ENCODE measurements at places on chromosomes 16 and 17.

DNA sequence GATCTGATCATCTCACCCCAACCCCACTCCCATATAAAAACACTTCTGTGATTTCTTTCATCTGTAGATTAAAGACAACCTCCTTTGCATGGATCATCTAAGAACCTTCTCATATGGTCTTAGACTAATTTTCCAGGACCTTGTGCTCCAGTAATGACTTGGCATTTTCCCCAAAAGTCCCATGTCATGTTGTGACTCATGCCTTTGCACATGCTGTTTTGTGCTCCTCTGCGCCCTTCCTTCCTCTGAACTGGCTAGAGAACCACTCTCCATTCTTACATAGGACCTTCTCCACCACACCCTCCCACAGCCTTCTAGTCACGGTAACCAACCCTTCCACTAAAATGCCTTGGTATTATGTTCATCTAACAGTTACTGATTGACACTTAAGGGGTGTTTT is 99.5 kb upstream of the AXIN2 start:
- DNase-seq: peak; percentile 61

DNA sequence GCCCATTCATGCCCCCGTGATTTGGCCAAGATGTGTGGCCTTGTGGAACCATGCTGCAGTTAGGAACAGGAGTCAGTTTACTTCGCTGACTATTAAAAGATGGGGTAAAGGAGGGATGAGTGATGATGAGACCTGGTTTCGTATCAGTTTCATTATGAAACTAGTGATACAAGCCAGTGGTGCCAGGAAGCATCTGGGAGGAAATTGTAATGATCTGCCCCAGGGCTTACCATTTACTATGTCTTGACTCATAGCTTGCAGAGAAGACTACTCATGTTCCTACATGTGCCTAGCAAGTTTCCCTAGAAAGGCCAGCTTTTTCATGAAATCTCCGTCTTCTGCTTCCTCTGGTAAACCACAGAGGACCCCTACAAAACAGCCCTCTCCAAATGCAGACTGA is 23.2 kb downstream of the CDH3 start:
- no peak for DNase-seq

GRCh38 chr17:10875430-10875851 is 37.6 kb upstream of the PIRT start:
- no peak for DNase-seq

DNA sequence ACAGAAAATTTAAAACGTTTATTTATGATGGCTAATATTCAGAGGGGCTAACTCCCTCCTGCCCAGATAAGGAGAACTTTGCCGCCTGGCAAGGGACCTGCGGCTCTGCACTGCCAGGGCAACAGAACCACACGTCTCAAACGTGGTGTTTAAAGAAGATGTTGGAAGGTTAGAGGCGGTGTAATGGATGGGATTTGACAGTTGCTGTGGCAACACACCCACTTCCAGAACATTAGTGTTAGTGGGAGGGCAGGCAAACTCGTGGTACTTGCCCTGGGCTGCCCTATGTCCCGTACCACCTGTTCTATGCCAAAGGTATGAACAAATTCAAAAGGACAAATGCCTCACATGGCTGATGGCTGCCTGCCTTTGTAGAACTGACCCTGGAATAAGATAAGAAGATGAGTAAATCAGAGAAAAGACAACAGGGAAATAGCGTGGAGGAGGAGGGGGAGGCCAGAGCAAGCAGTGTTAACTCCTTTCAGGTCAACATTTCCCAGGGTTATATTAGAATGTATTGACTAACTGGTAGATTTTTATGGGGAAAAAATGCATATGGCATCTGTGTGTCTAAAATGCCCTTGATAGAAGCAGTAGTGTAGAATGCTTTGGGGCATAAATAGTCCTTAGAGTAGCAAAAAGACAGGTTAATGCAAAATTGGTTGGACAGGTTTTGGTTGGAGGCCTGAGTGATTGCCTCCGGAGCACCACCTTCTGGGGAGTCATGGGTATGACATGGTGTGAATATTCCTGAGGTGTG is 30.8 kb downstream of the HLF start:
- DNase-seq: no peak

DNA sequence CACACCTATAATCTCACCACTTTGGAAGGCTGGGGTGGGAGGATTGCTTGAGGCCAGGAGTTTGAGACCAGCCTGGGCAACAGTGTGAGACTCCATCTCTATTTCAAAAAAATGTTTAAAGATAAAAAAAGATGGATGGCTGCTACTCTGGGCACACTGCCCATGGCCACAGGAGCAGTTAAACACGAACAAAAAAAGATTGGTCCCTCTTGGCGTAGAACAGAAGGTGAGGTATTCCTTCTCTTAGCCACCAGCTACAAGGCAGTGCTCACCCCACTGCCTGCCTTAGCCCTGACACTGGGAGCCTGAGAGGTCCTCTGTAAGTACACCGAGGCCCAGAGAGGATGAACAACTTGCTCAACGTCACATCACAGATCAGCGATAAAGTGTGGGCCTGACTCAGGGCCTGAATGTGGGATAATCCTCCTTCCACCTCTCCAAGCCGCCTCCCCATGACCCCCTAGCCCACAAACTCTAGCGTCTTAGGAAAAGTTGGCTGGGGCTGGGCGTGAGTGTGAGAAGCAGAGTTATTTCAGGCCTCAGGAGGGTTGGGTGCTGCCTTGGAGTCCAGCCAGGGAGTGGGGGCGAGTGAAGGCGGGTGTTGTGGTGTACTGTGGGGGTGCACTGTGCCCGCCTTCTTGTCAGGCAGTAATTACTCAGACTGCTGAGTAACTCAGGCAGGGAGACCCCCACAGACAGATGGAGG is 2.3 kb upstream of the DPH1 start:
- DNase-seq: no peak

DNA sequence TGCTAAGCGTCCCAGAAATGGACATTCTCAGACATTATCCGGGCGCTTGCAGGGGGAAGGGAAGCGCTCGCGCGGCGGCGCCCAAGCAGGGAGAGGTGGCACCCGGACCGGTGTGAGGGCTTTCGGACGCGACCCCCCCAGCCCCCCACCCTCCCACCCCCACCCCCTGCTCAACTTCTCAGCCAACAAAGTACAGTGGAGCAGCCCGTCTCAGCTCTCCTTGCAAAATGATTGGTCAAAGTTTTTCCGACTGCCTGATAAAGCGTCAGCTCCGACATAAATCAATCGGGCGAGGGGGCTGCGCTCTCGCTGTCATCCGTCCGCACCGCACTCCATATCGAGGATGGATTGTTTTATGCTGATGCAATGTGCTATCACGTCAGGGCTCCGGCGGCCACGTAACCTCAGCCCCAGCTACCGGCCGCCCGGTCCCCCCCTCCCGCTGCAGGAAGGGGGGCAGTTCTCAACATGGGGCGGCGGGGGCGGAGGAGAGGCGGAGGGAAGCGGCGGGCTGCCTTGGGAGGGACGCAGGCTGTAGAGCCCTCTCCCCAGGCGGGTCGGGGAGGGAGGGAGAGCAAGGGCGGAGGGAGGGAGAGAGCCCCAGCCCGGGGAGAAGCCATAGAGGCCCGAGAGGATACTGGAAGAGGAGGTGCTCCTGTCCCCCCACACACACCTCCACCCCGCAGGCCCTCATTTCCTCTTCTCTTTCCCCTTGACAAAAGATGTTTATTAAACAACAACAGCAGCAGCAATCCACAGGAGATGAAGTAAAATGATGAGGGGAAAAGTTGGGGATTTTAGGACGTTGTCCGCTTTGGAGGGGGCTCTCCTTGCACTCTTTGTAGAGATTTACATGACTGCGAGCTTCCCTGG is at the start of gene HOXB9:
HOXB9 (minus strand) TSS at position 114 of the 873 bp plus-strand sequence; CDS start at position 25, 89 bp downstream.
- no peak for DNase-seq

GRCh38 chr16:89395150-89396142 is 94.9 kb downstream of the ANKRD11 start:
- peak; percentile 93 for DNase-seq

DNA sequence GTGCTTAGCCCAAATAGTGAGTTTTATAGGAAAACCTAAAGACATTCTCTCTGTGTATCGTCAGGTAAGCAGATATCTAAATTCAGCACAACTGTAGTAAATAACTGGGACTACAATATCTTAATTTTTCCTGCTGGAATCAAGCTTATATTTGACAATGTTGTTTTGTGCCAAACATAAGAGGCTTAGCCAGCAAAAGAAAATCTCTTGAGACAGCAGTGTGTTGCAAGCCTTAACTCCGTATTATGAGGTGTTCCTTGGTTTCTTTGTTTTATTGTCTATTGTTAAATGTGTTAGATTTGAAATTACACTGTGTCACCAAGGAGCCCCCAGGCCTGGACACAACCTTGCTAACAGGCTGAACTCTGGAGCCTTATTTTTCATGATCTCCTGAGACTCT is 1570.6 kb upstream of the GOT2 start:
- no peak for DNase-seq

DNA sequence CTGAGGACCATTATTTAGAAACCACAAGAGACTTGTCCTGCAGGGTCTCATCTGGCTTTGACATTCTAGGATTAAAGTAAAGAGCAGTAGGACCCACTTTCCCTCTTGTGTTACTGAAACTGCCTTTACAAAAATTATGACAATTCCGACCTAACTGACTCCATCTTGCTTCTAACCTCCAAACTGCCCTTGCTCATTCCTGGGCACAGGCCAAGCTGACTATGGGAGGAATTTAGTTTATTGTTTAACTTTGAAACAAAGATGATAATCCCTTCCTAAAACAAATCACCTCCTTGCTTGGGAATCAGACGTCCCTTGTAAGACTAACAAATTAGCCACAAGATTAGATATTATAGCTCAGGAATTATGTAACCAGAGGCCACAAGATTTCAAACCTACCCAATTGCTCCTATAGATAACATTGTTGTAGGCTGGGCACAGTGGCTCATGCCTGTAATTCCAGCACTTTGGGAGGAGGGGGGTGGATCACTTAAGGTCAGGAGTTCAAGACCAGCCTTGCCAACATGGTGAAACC is 87.0 kb upstream of the FBXO47 start:
- no peak for DNase-seq

DNA sequence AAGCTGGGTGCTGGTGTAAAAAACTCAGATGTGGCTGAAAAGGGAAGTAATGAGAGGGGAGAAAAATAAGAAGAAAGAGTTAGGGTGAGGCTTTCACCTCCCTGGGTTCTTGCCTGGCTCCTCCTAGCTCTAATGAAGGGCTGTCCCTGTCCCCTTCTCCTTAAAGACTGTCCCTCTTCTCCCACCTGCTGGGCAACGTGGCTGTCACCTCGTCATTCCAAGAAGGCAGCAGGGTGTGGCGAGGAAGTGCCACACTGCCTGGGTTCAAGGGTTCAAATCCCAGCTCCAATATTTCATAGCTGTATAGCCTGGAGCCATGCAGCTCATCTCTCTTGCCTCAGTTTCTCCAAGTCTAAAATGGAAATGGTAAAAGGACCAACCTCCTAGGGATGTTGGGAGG is 122.5 kb upstream of the CACNG5 start:
- DNase-seq: no peak

DNA sequence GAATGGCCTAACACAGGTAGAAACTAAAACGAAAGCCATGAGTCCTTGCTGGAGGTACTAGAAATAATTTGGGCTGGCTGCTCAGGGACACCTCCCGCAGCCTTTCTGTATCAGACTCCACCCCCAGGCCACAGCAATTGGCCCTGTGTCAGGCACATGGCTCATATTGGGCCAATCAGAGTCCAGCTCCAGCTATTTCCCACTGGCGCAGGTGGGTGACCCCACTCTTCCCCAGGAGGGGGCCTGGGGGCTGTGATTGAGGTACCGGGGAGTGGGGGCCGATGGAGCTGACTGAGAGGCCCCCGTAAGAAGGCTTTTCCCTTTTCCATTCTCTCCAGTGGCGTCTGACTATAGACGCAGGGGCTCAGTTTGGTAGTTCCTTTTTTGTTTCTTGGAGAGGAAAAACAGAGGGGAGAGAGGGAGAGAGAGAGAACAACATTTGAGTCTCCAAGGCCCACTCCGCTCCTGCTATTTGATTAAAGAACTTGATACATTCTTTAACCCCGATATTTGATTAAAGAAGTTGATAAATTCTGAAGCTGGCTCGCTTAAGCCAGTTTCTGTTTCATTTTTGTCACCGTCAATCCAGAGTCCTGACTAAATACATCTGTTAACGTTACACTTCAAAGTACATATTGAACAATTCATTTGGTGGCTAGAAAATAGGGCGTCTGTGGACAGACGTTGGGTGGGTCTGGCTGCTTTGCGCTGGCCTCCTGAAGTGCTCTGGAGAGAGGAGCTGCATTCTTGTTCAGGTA is 26.3 kb downstream of the FOXL1 start:
- DNase-seq: no peak

DNA sequence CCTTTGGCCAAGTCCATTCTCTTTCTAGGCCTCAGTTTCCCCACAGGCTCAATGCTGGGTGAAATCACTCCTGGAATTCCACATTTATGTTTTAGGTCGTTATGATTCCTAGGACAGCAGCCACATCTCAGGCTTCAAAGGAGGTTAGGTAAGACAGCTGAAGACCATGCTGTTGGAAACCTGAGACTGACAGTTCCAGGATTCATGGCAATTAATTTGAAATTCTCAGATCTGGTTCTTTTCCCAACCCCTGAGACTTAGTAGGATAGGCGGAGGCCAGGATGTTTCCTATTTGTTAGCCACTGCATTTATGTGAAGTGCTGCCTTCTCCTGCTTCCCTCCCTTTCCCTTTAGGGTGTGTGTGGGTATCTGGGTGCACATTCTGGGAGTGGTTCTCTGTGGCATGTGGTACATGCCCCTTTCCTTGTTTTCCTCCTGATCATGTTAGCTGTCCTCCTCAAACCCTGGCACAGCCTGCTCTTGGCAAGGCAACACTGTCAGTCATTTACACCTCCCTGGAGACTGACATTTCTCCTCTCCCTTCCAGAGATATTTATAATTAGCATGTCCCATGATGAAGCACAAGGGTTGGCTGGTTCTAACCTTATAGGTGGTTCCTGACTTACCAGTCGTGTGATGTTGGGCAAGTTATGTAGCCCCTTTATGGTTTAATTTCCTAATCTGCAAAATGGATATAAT is 91.4 kb upstream of the SALL1 start:
- no peak for DNase-seq

DNA sequence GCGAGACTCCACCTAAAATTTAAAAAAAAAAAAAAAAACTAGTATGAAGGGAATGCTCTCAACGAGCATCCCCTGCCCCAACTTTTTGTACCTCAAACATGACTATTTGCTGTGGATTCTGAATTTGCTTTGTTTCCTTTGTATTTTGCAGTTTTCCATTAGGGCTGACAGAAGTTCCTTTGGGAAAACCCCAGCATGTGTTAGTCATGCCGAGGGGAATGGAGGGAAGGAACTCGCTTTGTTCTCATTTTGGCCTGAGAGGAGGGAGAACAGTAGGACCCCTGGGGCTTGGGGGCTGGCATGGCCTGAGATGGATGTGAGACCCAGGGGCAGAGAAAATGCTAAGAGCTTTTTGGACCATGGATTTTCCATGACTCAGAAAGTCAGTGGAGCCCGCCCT is 20.5 kb downstream of the KRT9 start:
- no peak for DNase-seq
